Immature natural killer cell (primary cell): ENCODE measurements at places on chromosomes 11 and 22.

DNA sequence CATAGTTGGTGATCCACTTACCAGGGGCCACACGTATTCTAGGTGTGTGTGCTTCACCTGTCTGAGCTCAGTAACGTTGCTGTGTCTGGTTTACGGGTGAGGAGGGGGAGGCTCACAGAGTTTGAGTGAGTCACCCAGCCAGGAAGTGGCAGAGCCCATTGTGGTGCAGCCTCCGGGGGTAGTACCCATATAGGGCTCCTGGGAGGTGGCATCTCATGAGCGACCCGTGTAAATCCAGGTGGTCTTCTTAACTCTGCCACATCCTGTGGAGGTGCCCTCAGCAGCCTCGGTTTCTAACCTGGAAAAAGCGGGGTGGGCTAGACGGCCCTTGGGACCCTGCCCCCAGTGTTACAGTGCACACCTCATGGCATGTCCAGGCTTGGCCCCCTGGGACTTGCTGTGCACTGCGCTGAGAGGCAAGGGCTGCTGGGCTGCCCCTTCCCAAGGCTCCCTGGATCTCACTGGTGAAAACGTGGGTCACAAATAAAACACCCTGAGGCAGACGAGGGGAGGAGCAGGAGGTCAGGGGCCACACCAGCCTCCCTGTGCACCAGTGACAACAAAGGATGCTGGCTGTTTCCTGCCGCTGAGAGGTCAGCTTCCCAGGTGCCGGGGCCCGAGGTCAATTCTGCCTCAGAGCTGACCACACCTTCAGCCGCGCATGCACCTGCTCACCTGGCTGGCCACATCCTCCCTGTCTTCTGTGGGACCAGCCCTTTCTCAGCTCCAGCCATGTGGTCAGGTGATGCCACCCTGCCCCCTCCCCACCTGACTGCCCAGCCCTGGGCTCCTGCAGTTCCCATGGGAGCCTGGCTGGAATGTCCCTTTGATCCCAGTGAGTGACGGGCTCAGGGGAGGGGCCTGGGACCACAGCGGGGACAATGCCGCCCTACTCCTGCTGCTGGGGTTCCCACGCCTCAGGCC lies 305.1 kb downstream of the CTTN start:
- no peak overlapping the region for H3K27ac ChIP-seq
- no peak for DNase-seq
- H3K4me1 ChIP-seq, result no peaks in the 10 kb centered on the region
- H3K36me3 ChIP-seq, result no peaks in the 10 kb centered on the region
- peaks cover 6% of the 10 kb centered on the region for H3K27me3 ChIP-seq
- no peak overlapping the region for H3K4me3 ChIP-seq

GRCh38 chr11:47477323-47477722 lies 28.4 kb upstream of the RAPSN start:
- no peak overlapping the region for H3K4me3 ChIP-seq
- H3K27ac ChIP-seq, result peak overlapping the region; percentile 10
- no peaks in the 10 kb centered on the region for H3K4me1 ChIP-seq
- peaks cover 2% of the 10 kb centered on the region for H3K27me3 ChIP-seq
- peaks cover 40% of the 10 kb centered on the region for H3K36me3 ChIP-seq

DNA sequence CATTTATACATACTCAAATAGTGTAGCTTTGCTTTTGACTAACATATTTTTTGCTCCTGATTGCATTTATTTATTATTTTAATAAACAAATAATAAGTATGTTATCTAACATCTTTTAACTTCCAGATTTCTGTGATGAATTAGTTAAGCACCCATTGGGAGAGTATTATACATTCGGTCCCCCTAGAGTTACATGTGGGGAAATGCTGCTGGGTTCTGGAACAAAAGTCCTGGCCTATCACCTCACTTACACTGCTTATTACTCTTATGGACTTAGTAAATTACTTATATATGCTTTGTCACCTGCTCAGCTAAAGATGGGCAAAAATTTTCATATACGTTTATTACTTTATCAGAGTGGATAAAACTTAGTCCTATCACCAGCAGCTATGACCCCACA lies 1163.0 kb downstream of the FAM181B start:
- no peak overlapping the region for H3K4me3 ChIP-seq
- no peak overlapping the region for H3K27ac ChIP-seq
- peaks cover 1% of the 10 kb centered on the region for H3K27me3 ChIP-seq
- no peaks in the 10 kb centered on the region for H3K4me1 ChIP-seq
- no peak for DNase-seq

GRCh38 chr11:325796-326591 lies 5.3 kb upstream of the IFITM3 start:
- peaks cover 8% of the 10 kb centered on the region for H3K27me3 ChIP-seq
- peak overlapping the region; percentile 57 for H3K4me3 ChIP-seq
- peak overlapping the region; percentile 90 for H3K27ac ChIP-seq
- no peaks in the 10 kb centered on the region for H3K36me3 ChIP-seq
- peaks cover 65% of the 10 kb centered on the region for H3K4me1 ChIP-seq

DNA sequence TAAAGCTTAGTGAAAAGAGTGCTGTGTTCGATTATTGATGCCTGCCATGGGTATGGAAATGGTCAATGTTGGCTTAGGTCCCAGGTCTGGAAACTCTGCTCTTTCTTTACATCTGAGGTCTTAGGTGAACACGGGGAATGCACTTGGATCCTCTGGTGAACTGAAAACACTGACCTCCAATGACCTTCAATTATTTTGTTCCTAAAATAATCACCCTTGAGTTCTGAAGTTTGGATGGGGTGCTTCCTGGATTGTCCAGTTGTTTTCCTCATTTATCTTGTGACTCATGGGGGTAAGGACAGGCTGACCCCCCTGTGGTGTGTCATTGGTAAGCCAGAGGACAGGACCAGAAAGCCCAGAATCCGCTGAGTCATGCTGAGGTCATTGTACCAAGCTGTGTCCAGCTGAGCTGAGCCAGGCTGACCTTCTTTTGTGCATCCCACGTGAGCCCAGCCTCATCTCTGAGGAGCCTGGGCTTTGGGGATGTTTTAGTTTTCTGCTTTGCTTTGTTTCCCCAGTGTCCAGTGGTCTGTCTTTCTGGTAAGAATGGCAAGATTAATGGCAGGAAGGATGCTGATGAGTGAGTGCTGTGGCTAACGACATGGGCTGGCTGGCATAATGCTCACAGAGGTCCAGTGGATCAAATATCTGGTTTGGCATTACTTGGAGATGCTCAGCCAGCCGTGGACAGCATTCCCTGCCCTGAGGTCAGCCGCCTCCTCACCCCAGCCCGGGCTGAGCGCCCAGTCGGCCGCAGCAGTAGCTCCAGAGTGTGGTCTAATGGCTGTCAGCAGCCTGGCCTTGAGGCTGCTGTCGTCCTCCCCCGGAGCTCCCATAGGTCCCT lies 35.6 kb downstream of the AMPD3 start:
- no peak overlapping the region for H3K4me3 ChIP-seq
- peak overlapping the region; percentile 84 for H3K27ac ChIP-seq
- H3K36me3 ChIP-seq, result no peaks in the 10 kb centered on the region
- H3K27me3 ChIP-seq, result peaks cover 2% of the 10 kb centered on the region
- peaks cover 29% of the 10 kb centered on the region for H3K4me1 ChIP-seq

- H3K4me1 ChIP-seq, result no peaks in the 10 kb centered on the region
- no peak overlapping the region for H3K4me3 ChIP-seq
- H3K36me3 ChIP-seq, result no peaks in the 10 kb centered on the region
- no peak overlapping the region for H3K27ac ChIP-seq
- no peak for DNase-seq
- H3K27me3 ChIP-seq, result peaks cover 7% of the 10 kb centered on the region
These were observed 685.9 kb downstream of the BRD1 start for GRCh38 chr22:49141761-49142160.
